ENCODE measurements at places on chromosomes 2 and 18.

DNA sequence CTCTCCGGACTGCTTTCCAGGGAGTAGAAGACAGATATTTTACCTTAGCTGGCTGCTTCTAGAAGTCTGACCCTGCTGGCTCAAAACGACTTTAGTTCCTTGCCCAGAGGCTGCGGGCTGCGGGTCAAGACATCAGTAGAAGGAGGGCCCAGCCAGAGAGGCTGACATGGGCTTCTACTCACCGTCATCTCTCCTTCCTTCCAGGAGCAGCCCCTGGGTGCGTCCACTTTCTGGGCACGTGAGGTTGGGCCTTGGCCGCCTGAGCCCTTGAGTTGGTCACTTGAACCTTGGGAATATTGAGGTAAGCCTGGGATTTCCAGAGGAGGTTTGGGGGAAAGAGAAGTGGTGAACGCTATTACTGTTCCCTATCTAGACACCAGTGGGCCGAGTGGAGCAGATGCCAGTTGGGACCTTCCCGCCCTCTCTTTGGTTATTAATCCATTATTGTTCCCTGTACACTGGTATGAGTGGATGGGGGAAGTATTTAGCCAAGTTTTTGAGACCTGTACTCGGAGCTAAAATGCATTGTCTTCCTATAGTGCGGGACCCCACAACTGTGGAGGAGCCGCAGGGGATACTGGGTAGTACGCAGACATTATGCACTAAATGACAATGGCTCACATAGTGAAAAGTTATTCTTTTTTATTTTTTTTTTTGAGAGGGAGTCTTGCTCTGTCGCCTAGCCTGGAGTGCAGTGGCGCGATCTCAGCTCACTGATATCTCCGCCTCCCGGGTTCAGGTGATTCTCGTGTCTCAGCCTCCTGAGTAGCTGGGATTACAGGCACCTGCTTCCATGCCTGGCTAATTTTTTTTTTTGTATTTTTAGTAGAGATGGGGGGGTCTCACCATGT is 26.3 kb upstream of the CASP8 start:
- no peak for DNase-seq

DNA sequence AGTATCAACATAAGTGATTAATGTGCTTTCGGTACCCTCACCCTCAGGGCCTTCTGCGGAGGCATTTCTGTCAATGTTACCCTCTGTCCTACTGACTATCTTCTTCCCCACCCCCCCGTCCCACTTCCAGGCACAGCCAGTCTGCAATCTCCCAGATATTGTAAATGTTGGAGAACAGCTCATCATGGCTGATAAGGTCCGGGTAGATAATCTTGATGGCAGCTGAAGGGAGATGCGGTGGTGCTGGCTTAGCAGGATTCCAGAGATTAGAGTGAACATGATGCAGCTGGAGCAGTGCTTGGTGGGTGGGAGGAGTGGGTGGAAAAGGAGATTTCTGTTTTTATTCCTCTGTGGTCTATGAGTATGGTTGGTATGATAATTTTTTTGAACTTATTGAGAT is 15.5 kb downstream of the GTF2A1L start:
- no peak for DNase-seq

DNA sequence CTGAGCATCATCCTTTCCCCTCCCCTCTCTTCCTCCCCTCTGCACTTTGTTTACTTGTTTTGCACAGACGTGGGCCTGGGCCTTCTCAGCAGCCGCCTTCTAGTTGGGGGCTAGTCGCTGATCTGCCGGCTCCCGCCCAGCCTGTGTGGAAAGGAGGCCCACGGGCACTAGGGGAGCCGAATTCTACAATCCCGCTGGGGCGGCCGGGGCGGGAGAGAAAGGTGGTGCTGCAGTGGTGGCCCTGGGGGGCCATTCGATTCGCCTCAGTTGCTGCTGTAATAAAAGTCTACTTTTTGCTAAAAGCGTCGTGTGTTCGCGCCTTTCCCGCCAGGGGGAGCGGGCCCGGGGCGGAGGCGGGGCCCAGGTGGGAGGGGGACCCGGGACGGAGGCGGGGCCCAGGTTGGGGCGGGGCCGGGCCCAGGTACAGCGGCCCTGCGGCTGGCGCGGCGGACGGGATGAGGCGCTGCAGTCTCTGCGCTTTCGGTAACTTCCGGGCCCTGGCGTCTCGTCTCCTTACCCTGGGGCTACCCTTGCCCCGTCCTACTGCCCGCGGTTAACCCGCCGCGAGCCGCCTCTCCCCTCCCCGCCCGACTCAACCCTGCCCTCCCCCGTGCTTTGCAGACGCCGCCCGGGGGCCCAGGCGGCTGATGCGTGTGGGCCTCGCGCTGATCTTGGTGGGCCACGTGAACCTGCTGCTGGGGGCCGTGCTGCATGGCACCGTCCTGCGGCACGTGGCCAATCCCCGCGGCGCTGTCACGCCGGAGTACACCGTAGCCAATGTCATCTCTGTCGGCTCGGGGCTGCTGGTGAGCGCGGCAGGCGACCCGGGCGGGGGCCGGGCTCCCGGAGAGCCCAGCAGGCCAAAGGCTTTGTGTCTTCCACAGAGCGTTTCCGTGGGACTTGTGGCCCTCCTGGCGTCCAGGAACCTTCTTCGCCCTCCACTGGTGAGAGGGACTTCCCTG is at the start of gene KRTCAP3:
Gene KRTCAP3 (plus strand): TSS at position 424 of the 962 bp plus-strand sequence. CDS start 32 bp downstream, at position 456.
- DNase-seq: peak; percentile 28

DNA sequence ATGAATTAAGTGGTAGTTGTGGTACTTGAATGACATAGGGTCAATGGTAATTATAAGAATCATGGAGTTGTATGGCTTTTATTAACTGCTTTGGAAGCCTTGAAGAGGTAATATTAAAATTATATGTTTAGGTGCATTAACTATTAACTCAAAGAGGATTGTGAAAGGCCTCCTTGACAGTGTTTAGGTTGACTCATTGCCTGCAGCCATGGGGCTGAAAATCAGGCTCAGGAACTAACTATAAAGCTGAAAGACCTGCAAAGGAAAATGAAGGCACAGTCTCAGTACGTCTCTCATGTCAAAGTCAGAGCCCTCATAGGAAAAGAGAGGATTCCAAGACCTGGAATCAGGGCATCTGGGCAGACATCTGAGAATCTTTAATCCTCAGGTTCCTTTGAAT is 31.0 kb downstream of the CACNB4 start:
- DNase-seq: no peak

- DNase-seq: no peak
Measured at GRCh38 chr2:5482929-5483331, 209.3 kb upstream of the SOX11 start.

DNA sequence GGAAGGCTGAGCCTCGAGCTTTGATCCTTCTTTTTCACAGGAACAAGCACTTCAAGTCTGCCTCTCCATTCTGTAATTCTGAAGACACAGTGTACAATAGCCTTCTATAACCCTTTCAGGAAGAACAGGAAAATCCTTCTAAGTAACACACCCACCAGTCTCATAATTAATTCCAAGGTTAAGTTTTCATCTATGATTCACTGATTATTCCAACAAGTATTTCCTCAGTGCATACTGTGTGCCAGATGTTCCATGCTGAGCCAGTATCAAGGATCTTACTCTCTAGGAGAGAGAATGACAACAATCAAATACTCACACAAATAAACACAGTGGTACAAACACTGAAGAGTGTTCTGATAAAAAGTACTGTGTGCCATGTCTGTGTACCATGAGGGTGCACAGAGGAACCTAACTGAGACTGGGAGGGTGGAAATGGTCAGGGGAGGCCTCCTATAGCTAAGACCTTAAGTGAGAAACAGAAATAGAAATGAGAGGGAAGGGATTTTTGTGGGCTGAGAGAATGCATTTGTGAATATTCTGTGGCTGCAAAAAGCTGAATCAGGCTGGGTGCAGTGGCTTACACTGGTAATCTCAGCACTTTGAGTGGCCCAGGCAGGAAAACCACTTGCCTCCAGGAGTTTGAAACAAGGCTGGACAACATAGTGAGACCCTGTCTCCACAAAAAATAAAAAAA is 7.3 kb upstream of the MTLN start:
- DNase-seq: no peak

GRCh38 chr2:182594286-182594685 is 121.8 kb upstream of the DNAJC10 start:
- DNase-seq: no peak

DNA sequence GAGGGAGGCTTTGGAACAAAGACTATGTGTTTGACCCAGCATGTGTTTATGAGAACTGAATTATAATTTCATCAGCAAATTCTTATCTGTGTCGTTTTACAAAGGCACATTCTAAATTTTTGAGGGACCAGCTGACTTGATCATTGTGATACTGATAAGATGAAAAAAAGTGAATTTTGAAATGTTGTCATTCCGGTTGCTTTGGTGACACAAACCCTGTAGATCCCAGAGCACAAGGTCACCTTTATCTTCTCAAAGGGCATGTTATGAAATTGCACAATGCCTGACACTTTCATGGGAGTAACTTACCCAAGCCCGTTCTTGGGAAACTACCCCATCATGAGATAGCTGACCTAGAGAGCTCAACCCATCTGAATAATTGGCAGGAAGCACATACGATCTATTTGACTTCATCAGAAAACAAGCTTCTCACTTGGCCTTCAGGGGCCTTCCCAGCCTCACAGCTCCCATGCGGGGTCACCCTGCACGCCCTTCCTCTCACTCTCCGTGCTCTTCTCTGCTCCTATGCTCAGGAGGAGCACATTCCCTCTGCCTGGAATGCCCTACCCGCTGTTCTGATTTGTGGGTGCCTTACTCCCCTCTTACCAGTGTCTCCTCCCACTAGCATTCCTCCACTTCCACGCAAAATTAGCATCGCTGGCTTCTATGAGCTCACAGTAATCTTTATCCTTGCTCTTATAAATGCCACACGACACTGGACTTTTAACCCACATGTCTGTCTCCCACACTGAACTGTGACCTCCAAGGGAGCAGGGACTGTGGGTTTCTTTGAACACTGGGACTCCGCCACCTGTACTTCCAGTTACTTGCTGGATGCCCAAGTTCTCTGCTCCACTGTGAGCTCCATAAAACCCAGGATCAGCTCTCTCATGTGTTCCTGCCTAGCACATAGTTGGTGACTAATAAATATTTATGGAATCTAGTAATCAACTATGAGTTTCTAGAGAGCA is 555.8 kb upstream of the ID2 start:
- no peak for DNase-seq

- no peak for DNase-seq
Measured at GRCh38 chr2:207768168-207768865, 1.4 kb downstream of the FZD5 start.

- DNase-seq: no peak
Measured at GRCh38 chr2:237405006-237405559, 8.9 kb downstream of the COL6A3 start.

DNA sequence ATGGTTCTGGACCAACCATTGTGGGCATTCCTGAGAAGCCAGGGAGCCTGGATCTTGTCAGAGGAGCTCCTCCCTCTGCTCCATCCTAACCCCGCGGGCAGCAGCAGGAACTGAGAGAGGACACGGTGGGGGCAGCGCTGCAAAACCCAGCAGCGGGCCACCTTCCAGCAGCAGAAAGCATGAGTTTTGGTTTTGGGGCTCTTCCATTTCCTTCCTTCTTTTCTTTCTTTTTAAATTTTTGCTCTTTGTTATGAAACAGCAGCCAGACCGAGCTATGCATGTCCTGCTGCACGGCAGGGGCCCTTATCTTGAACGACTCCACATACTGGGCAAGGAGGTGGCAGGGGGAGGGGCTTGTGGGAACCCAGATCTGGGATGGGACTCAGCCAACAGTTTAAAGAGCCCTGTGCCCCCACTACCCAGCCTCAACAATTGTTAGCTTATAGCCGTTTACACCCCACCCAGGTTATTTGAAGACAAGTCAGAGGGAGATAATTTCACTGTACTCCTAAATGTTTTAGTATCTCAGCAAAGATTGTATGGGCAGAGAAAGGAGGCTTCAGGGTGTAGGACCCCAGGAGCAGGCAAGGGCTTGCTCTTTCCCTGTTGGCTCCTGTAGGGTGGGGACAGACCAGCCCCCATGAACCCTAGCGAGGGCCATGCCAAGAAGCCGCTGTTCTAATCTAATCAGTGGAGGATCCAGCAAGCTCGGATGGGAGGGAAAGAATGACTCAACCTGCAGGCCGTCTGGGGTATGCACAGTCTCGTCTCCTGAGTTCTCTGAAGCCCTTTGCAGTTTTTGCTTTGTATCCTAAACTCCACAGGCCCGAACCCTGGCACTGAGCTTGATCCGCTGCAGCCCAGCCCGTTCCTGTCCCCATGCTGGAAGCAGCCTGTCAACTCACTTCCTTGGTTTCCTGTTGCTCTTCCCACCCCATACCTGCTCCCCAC is 75.3 kb downstream of the LRRFIP1 start:
- peak; percentile 32 for DNase-seq

- no peak for DNase-seq
Measured at GRCh38 chr2:191202881-191203397, 42.3 kb upstream of the MYO1B start.

- no peak for DNase-seq
Measured at GRCh38 chr2:5983511-5984272, 291.5 kb downstream of the SOX11 start.

DNA sequence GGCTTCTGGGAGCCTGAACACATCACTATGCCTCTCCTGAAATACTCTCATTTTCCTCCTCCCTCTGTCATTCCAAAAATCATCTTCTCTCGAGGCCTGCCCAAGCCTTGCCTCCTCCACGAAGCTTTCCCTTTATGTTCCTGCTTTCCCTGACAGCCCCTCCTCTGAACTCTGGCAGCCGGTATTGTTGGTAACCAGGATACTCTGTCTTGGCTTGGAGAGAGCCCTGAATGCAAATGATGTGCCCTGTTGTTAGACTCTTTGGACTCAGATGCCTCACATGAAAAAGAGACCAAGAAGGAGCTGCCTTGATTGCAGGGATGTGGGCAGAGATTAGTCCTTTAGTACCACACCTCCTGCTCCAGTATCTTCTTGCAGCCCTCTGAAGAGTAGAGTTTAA is 138.5 kb upstream of the DLX2 start:
- no peak for DNase-seq

- DNase-seq: no peak
Measured at GRCh38 chr18:35467624-35468016, 30.1 kb downstream of the INO80C start.
